Activated CD4-positive, CD25-positive, alpha-beta regulatory T cell (primary cell): ENCODE measurements at places on chromosomes 5 and 9.

DNA sequence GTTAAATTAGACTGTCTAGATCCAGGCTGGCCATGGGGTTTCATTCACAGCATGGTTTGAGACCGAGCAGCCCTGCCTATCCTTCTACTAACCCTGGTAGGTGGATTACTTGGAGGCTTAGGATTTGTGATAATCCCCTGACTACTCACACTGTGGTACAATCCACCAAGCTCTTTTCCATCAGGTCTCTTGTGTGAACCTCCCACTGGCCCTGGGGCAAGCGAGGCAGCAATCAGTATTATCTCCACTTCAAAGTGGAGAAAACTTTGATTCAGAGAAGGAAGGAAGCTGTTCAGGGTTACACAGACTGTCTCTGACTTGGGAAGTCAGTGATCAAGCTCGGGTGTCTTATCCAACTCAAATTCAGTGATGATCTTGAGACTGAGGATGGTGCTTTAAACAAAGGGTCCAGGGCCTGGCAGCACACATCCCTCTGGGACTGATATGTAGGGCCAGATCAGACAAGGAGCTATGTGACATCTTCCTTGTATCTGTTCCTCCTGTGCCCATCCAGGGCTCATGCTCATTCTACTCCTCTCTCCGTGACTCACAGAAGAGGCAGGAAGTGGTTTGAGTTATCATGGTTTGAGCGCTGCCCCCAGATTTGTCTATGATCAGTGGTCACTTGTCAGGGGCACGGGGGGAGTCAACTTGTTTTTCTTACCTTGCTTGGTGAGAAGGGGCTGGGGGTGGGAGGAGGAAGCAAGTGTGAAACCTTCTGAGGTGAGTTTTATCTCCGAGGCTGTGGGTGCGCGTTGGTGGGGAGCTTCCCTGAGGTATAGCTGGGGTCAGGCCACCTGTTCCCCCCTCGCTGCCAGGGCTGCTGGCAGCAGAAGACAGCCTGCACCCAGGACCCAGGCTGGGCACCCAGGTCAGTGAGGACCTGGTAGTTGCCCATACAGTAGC is 48.6 kb downstream of the RGS3 start:
- peak; percentile 36 for DNase-seq

GRCh38 chr9:113523421-113524141 is 60.1 kb downstream of the RGS3 start:
- DNase-seq = peak; percentile 14

DNA sequence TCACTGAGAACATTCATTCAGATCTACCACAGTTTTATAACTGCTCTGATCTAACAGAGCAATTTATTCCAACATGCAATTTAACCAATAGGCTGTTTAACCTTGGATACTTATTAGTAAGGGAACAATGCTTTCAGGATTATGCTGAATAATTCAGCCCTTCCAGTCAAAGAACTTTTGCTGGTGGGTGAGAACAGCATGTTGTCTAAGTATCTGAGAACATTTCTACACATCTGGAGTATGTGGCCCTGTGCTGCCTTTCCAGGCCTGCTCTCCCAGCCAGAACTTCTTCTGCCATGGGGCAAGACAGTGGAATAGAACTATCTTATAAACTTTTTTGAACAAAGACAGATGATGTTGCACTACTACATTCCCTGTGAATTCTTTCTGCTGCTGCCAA is 55.8 kb downstream of the NFIB start:
- no peak for DNase-seq

- no peak for DNase-seq
These were observed 56.5 kb upstream of the CDKN2B start for GRCh38 chr9:22065431-22066200.

DNA sequence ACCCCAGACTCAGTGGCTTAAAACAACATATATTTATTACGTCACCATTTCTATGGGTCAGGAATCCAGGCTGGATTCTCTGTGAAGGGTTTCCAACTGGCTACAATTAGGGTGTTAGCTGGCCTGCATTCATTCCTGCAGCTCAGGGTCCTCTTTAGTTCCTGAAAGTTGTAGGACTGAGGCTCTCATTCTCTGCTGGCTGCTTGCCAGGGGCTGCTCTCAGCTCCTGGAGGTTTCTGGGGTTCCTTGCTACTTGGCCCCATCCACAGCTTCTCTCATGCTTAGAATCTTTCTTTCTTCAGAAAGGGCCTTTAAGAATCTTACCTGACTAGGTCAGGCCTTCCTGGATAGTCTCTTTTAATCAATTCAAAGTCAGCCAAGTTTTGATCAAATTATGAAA is 424.6 kb downstream of the GADD45G start:
- no peak for DNase-seq

- DNase-seq = no peak
These were observed 190.2 kb upstream of the ELL2 start for GRCh38 chr5:96151891-96152290.

DNA sequence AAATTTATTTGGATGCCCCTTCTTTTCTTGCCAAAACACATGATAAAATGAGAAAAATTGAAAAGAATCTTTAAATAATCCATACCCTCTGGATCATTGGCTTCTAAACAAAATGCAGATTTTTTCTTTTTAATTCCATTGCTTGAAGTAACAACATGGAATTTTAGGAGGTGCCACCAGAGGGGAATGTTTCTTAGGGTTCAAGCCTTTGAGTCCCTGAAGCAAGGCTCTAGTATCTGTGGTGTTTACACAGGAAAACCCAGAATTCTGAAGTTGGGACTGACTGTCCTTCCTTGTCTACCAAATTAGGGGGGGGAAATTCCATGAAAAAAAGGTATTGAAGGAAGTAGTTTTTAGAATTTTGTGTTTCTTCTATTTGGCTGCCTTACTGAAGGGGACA is 69.4 kb downstream of the LMNB1 start:
- no peak for DNase-seq

DNA sequence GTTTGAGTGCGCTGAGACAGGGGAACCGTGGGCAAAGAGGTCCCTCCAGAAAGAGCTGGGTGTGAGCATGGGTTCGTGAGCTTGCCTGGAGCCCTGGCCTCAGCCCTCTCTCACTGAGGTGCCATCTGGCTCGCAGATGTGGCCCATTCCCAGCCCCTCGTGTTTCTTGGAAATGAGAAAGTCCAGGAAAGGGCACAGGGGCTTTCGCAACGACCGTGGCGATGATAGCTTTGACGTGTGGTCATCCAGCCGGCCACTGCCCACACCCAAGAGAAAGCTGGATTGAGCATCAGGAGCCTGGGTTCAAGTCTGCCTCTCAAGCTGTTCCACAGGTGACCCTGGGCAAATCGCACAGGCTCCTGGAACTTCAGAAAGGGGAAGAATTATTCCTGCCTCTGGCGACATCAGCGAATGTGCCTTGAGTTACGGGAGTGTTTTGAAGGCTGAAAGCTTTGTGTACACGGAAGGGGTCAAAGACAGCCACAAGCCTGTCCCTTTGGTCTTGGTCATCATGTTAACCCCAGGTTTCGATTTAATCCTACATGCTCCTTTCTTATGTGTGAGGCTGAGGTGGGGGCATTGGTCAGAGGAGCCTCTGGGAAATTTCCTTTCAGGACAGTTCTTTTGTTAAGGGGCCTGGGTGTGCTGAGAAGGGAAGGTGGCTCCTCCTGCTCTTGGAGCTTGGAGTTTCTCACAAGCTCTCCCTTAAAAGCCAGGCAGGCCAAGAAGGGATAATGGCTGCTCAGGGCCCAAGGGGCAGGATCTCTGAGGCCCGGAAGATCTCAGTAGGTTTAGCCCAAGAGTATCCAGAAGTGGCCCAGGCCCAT is 41.7 kb upstream of the IL17B start:
- no peak for DNase-seq

DNA sequence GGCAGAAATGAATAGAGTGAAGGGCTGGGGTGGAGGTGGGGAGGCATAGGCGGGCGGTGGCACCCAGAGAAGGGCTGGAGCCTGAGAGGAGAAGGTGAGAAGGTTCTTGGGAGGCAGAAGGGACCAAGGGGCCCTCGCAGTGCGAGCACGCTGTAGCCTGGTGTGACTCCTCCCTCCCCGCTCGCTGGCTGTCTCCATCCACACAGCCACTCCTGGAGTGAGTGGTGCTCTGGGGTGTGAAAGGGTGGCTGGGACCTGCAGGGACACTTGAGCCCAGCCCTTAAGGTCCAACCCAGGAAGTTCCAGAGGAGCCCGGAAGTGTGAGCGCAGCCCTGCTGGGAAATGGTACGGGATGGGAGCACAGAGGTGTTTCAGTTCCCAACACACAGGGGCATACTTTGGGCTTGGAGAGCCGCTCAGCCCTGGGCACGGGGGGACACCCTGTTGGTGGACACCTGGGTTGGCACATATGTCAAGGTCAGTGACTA is 9.3 kb upstream of the SCGB3A1 start:
- no peak for DNase-seq

DNA sequence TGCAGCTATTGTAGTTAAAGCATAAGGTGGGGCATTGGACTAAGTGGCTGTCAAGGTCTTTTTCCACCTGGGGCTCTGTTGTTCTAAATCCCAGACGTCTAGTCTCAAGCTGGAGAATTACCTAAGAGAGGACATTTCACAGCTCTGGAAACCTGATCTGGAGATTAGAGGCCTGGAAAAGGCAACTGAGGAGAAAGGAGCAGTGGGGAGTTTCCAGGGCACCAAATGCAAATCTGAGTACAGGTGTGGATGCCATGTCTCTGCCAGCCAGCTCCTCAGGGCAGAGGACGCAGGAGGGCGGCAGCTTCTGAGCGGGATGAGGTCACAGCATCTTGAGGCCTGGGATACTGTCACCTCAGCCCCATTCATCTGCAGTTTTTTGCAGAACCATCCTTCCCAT is 65.2 kb downstream of the PPARGC1B start:
- DNase-seq = no peak

DNA sequence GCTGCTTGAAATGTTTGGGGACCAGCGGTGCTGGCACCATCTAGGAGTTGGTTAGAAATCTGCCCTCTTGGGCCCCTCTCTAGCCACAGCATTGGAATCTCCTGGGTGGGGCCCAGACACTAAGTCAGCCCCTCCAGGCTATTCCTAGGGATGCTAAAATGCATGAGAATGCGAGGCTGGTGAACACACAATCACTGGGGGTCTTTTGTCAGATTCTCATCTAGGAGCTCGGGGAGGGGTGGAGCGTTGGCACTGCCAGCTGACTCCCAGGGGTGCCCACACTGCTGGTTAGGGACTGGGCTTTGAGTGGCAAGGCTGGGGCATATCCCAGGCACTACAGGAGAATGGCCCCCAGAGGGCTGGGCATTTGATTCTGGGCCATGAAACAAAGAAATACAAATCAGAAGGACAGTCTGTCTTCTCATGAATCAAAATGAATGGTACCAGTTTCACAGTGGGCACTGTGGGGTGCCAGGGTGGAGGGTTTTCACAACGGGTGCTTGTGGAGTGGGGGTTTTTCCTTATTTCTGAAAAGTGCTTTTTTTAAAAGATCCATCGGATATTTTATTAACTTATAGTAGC is 127.8 kb upstream of the RAPGEF1 start:
- DNase-seq = no peak

GRCh38 chr9:68562461-68562860 is 21.8 kb upstream of the TMEM252 start:
- no peak for DNase-seq

- DNase-seq = no peak
These were observed 16.4 kb downstream of the ITK start for GRCh38 chr5:157197086-157197485.

GRCh38 chr5:176157656-176158055 is 80.6 kb upstream of the SIMC1 start:
- no peak for DNase-seq

DNA sequence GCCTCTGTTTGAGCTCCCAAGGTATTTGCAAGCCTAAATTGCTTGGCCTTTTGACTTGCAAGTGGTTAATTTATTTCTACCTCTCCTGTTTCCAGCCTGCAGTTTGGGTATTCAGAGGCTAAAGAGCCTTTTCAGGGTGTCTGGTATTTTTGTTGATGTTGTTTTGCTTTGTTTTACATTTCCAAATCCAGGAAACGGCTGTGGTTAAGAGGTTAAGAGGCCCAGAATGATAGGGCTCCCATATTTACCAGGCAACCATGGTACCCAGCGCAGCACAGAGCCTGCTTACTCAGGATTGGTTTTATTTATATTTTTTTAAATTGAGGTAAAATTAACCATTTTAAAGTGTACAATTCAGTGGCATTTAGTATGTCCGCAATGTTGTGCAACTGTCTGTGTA is 92.1 kb downstream of the PDZD2 start:
- no peak for DNase-seq

- no peak for DNase-seq
These were observed 18.6 kb downstream of the C9orf57 start for GRCh38 chr9:72041775-72042194.

DNA sequence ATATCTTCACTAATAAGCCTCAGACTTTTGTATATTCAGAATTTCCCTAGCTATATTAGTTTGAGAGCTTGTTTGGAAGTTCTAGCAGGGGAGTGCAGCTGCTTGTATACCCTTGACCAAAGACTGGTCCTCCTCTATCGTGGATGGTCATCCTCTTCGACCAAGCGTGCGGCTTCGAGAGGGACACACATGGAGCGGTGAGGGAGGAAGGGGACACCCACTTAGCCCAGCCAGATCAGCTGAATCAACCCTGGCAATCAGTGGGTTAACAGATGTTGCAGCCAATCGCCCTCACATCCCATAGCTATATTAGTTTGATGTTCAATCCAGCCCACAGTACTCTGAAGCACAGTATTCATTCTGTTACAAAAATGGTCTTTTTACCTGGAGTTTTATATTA is 3.2 kb downstream of the CAVIN4 start:
- no peak for DNase-seq

- DNase-seq = no peak
These were observed 56.3 kb upstream of the KCNN2 start for GRCh38 chr5:114305402-114306207.

DNA sequence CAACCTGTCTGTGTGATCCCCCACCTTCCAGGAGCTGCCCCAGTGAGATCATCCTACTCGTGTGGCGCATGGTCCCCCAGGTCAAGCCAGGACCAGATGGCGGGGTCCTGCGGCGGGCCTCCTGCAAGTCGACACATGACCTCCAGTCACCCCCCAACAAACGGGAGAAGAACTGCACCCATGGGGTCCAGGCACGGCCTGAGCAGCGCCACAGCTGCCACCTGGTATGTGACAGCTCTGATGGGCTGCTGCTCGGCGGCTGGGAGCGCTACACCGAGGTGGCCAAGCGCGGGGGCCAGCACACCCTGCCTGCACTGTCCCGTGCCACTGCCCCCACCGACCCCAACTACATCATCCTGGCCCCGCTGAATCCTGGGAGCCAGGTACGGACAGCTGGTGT is 43.7 kb downstream of the RGS3 start:
- DNase-seq = no peak

DNA sequence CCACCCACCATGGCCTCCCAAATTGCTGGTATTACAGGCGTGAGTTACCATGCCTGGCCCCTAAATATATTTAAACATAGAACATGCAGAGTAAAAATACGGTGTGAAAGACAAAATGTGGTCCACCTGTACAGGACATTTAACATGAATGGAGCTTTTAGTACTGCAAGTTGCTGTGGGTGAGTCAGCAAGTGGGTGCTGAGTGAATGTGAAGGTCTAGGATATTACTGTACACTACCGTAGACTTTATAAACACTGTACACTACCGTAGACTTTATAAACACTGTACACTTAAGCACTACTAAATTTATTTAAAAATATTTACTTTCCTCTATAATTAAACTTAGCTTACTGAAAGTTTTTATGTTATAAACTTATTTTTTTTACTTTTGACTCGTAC is 317.8 kb downstream of the PRDM9 start:
- DNase-seq = no peak

GRCh38 chr5:168853972-168854371 is 274.8 kb upstream of the PANK3 start:
- no peak for DNase-seq

GRCh38 chr9:126440940-126441339 is 114.3 kb downstream of the MVB12B start:
- no peak for DNase-seq

- DNase-seq = no peak
These were observed 100.4 kb downstream of the TRIM36 start for GRCh38 chr5:115069087-115069968.
